Fibroblast of skin of right quadriceps (primary cell): ENCODE measurements at places on chromosomes 12 and 14.
A peak's percentile ranks its signal among the peaks of the same experiment; 100 is the strongest.

DNA sequence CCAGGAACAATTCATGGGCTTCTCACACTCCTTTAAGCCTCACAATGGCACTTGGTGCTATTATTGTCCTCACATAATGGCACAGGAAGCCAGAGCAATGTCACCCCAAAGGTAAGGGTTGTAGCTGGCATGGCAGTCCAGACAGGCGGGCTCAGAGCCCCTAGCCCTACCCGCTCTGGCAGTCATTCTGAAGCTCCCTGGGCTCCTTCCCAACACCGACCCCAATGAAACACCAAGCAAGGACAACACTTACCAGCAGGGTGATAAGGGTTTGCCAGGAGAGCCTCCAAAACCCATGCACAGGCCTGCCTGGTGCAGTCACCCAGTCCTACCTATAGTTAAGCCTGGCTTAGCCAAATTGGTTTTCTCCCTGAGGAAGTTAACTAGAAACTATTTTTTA is 30.8 kb downstream of the MAX start:
- no peak for DNase-seq

DNA sequence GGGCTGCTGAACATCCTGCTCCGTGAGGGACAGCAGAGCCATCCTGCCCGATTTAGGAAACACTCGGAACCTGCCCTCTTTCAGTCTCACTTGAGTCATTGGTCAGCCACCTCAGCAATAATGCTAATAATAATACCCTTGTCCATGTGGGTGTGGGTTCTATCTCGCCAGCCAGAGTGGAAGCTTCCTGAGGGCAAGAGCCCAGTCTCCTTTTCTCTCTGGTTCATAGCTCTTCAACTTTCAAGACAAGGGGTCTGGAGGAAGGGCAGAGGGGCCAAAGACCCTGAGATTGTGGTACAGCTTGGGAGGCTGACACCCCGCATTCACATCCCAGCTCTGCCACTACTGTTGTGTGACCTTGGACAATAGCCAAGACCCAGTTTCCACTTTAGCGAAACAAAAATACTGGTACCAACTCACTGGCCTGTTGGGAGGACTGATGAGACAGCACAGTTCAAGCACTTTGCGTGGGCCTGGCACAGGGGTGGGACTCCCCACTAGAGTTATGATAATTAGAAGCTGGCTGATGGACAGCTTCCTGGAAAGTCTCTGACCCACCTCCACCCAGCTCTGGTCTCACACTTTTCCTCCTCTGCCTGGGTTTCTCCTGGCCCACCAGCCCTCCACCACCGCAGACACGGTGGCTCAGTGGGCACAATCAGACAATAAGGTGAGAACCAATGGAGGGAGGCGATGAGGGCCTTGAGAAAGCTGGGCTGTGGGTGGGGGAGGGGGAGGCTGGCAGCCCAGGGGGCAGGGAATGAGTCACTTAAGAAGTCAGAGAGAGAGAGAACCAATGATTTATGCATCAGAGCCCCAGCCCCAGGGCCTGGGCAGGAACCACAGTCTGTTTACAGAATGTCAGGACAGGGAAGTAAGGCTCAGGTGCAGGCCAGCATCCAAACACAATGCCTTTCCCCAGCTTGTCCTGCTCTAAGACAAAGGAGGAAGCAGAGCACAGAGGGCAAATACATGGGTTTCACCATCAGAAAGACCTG is 9.6 kb downstream of the FAIM2 start:
- DNase-seq = peak; percentile 32

- peak; percentile 10 for DNase-seq
Measured at GRCh38 chr12:11813438-11813813, 164.0 kb downstream of the ETV6 start.

GRCh38 chr14:47277703-47278102 is 397.7 kb downstream of the MDGA2 start:
- DNase-seq = peak; percentile 62

DNA sequence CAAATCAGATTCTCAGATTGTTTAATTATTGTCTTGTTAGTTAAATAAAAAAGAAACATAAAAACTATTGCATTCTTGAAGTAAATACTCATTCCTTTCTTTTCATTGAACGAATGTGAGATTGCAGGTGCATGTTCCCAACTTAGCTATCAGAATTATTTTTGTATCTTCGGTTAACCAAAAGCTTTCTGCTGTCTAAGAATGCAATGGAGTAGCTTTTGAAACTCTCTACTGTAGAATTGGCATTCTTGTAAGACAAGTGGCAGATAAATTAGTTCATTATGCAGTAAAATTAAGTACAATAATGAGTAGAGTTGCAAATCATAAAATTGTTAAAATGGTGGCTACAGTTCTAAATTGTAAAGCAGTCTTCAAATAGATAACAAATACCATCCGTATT is 298.1 kb downstream of the ACSS3 start:
- DNase-seq = no peak

DNA sequence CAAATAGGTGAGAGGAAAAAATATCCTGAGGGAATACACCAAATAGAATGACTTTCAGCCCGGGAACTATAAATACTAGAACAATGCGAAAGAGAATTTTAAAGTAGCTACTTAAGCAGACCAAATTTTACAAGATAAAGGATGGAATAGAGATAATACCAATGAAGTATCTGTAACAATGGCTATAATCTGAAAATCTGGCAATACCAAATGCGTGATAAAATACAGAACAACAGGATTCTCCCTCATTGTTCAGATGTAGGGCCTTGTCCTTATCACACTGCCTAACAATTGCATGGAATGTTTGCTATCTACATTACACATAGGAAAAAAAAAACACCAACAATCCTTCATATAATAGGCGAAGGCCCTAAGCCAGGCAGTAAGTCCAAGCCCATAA is 815.4 kb upstream of the MDGA2 start:
- DNase-seq = no peak

- DNase-seq = no peak
Measured at GRCh38 chr12:16392846-16393535, 45.5 kb downstream of the MGST1 start.

GRCh38 chr12:49422114-49422513 is 54.9 kb downstream of the SPATS2 start:
- DNase-seq = no peak

DNA sequence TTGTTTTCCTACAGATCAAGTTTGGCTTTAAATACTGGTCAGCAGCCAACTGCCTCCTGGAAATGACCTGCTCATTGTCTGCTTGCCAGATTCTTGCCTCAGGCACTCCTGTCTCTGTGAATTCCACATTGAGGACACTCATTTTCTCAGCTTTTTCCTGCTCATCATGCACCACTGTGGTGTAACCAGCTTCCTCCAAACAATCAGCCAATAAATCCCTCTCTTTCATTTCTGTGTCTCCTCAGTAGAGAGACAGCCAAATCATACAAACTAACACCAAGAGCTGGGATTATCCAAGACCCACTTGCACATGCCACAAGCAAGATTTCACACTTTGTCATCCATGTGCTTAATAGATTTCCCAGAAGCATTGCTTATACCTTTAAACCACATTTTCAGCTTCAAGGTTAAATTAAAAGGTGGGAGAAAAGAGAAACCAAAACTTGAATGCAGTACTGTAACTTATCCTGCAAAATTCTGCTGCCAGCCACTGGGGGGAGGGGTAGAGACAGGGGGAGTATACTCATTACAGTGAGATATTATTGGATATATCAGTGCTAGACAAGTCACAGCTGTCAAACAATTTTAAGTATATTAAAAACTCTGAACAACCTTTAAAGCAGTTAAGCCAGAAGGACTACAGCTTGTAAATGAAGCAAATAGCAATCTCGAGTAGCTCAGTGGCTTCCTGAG is 105.0 kb downstream of the PPP2R5E start:
- DNase-seq = peak; percentile 94

DNA sequence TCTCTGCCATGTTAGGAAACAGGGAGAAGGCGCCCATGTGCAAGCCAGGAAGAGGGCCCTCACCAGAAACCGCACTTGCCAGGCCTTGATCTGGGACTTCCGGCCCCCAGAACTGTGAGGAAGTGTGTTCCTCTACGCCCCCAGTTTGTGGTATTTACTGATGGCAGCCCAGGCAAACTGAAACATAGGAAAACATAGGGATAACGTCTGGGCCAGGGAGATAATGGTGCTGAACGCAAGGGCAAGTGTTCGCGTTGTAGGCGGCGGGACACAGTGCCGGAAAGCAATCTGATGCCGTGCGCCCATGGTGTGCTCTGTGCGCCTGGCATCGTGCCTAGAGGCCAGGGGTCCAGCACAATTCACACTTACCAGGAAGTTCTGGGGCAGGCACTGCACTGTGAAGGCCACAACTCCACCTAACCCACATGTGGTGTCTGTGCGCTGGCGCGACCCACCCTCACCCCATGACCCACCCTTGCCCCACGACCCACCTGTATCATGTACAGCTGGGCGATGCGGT is 53.6 kb downstream of the ARL6IP4 start:
- no peak for DNase-seq

DNA sequence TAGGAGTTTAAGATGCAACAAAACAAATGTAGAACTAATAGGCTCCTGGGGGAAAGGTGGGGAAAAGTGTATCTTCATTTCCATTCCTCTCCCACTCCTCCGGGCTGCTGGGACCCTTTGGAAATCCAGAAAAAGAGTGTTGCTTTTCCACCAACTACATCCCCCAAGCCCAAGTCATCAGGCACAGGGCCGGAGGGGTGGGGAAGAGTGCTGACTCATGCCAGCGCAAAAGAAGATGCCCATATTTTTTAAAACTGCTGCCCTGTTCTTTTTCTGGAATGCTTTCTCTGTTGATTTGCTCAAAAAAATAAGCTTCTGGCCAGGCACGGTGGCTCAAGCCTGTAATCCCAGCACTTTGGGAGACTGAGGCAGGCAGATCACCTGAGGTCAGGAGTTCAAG is 70.9 kb downstream of the TBK1 start:
- DNase-seq = peak; percentile 53

DNA sequence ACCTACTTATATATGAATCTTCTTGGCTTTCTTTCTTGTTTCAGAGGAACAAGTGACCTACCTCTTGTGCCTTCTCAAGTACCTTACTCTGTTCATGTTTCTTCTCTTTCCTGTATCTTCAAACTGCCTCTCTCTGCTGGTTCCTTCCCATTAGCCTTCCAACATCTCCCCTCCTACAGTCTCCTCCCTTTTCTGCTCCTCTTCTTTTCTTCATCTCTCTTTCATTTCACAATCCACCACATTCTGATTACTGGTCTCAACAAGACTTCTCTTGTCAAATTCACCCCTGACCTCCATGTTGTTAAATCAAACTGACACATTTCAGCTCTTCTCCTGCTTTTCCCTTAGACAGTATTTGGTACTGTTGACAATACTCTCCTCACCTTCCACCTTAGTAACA is 95.6 kb downstream of the BRMS1L start:
- DNase-seq = no peak

GRCh38 chr12:75585330-75585729 is 73.9 kb upstream of the KRR1 start:
- peak; percentile 96 for DNase-seq

DNA sequence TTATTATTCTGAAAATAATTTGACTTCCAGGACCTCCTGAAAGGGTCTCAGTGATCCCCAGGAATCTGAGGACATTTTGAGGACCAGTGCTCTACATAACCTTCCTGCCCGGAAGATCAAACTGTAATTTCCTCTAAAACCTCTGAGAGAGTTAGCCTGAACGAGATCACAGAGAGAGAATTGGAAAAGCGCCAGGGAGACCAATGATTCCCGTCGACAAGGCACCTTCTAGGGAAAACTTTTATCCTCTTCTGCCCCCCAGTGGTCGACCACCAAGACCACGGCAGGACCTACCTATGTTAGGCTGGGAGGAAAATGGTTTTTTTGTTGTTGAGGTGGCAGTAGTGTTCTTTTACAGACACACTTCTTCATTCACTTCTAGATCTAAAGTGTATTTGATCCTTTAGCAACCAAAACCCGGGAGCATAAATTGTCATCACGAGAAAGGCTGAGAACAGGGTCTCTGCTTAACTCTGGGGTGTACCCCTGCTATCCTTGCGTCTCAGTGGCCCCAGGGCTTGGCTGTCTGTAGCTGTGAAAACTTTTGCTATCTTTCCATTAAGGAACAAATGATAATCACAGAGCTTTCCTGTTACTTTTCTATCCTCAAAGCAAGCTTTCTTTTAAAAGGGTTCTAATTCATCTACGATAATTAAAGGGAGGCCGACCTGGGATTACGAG is 62.9 kb upstream of the NID2 start:
- peak; percentile 93 for DNase-seq

GRCh38 chr12:92337128-92337527 is 191.5 kb upstream of the BTG1 start:
- no peak for DNase-seq

DNA sequence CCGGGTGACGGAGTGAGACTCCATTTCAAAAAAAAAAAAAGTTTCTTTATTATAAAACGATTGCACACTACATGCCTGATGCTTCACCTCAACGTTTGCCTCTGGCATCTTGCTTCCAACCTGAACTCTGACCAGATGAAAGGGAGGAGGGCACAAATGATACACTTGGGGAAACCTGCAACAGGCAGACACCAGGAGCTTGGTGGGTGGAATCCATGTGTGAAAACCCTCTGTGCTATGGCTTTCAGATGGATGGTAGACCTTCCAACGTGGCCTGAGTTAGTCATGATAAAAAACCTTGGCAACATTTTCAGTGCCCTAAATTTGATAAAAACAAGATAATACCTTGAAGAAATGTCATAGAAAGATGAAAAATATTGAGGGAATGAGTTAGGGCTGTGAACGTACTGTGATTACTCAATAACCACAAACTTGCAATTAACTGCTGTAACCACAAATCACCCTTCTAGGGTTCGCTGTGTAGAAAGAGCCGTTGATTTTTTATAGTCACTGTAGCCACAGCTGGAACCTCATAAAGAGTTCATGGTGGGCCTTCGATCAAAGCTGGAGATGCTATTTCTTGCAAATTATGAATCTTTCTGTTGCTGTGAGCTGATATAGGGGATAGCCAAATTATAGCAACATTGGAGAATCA is 26.1 kb upstream of the GZMB start:
- DNase-seq = no peak

- DNase-seq = no peak
Measured at GRCh38 chr12:27534765-27535161, 10.8 kb downstream of the PPFIBP1 start.

- DNase-seq = no peak
Measured at GRCh38 chr12:128820723-128821432, 2.9 kb downstream of the SLC15A4 start.

GRCh38 chr14:56341766-56342493 is 223.7 kb downstream of the PELI2 start:
- DNase-seq = peak; percentile 45

DNA sequence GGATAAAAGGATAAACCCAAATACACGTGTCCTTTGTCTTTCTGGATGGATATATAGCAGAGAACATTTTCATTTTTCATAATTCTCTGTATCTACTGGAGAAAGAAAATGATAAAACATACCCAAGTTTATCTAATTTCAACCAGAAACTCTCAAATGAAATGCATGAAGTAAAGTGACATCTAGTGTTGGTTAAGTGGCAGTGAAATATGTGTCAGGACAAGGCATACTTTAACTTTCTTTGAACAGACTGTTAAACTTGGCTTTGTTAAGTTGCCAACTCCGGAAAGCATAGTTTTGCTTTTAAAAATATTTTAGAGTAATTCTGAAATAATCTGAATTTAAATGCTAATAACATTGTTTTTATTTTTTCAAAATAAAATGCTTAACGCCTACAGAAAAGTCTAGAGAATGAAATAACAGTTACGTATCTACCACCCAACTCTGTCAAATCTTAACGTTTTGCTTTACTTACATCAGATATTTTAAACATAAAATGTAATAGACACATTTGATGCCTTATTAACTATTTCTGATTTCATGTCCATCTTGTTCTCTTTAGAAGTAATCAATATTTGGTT is 25.2 kb upstream of the NTN4 start:
- peak; percentile 36 for DNase-seq

- peak; percentile 98 for DNase-seq
Measured at GRCh38 chr12:5499566-5500330, 67.8 kb downstream of the NTF3 start.
